Smooth muscle cell of the umbilical artery (primary cell): ENCODE measurements at places on chromosomes 12 and 14. TPM values are rescaled to one million over a fixed set of nuclear protein-coding genes. Genes with fewer than 3 reads are reported as not detected.

Gene KERA
- not detected in 2 replicates for total RNA-seq

Gene COQ5
- total RNA-seq: 30.5 and 33.6 TPM in 2 replicates

Gene NDRG2
- total RNA-seq: 0.37 and 0.89 TPM in 2 replicates

Gene CCDC198
- 0.32 TPM in 1 of 2 replicates, not detected in the other for total RNA-seq

Gene NYNRIN
- 1.2 and 3.0 TPM in 2 replicates for total RNA-seq

Gene ANKRD33
- total RNA-seq: not detected in 2 replicates

Gene CSRP2
- total RNA-seq: 49.7 and 127 TPM in 2 replicates

Gene HOXC12
- not detected in 2 replicates for total RNA-seq

Gene NRXN3
- total RNA-seq: 3.3 and 7.9 TPM in 2 replicates

Gene SMIM41
- 0.23 TPM in 1 of 2 replicates, not detected in the other for total RNA-seq

Gene BATF
- not detected in 2 replicates for total RNA-seq

Gene TIMM9
- 11.9 and 16.6 TPM in 2 replicates for total RNA-seq

Gene NOC4L
- total RNA-seq: 7.4 and 13.1 TPM in 2 replicates

Gene SALL2
- 3.0 and 4.4 TPM in 2 replicates for total RNA-seq

Gene IAPP
- not detected in 2 replicates for total RNA-seq

Gene PKP2
- 3.4 and 20.5 TPM in 2 replicates for total RNA-seq

Gene CDK4
- total RNA-seq: 157 and 222 TPM in 2 replicates

Gene ALG10
- 4.5 and 4.7 TPM in 2 replicates for total RNA-seq

Gene RFC5
- 5.0 and 11.5 TPM in 2 replicates for total RNA-seq

Gene PNP
- 19.3 and 53.7 TPM in 2 replicates for total RNA-seq

Gene A2M
- under 0.01 TPM in 1 of 2 replicates, not detected in the other for total RNA-seq

Gene CFAP73
- not detected in 2 replicates for total RNA-seq

Gene LALBA
- not detected in 2 replicates for total RNA-seq

Gene NUP107
- 23.5 and 71.8 TPM in 2 replicates for total RNA-seq

Gene FBLN5
- 20.4 and 31.5 TPM in 2 replicates for total RNA-seq

Gene B3GNT4
- 0.65 and 1.2 TPM in 2 replicates for total RNA-seq

Gene PZP
- not detected in 2 replicates for total RNA-seq

Gene OR4E2
- not detected in 2 replicates for total RNA-seq

Gene ACADS
- total RNA-seq: 3.0 and 7.4 TPM in 2 replicates

Gene GPR84
- 0.05 TPM in 1 of 2 replicates, not detected in the other for total RNA-seq

Gene MBIP
- 9.8 and 11.6 TPM in 2 replicates for total RNA-seq

Gene EIF5
- total RNA-seq: 181 and 244 TPM in 2 replicates

Gene ACSM4
- total RNA-seq: not detected in 2 replicates

Gene CTSG
- not detected in 2 replicates for total RNA-seq

Gene SIX6
- total RNA-seq: not detected in 2 replicates

Gene KHNYN
- 47.7 and 49.6 TPM in 2 replicates for total RNA-seq

Gene OVCH1
- not detected in 2 replicates for total RNA-seq

Gene RPL10L
- not detected in 2 replicates for total RNA-seq

Gene HCAR2
- total RNA-seq: not detected in 2 replicates

Gene MANSC4
- 0.89 TPM in 1 of 2 replicates, not detected in the other for total RNA-seq

Gene KRT6C
- total RNA-seq: not detected in 2 replicates

Gene GLS2
- 0.18 TPM in 1 of 2 replicates, not detected in the other for total RNA-seq

Gene ALX1
- total RNA-seq: 0.18 TPM in 1 of 2 replicates, not detected in the other
